Calu3 (cell line): ENCODE measurements at places on chromosomes 7 and 10. TPM values are rescaled to one million over a fixed set of nuclear protein-coding genes. Genes with fewer than 3 reads are reported as not detected.

DNA sequence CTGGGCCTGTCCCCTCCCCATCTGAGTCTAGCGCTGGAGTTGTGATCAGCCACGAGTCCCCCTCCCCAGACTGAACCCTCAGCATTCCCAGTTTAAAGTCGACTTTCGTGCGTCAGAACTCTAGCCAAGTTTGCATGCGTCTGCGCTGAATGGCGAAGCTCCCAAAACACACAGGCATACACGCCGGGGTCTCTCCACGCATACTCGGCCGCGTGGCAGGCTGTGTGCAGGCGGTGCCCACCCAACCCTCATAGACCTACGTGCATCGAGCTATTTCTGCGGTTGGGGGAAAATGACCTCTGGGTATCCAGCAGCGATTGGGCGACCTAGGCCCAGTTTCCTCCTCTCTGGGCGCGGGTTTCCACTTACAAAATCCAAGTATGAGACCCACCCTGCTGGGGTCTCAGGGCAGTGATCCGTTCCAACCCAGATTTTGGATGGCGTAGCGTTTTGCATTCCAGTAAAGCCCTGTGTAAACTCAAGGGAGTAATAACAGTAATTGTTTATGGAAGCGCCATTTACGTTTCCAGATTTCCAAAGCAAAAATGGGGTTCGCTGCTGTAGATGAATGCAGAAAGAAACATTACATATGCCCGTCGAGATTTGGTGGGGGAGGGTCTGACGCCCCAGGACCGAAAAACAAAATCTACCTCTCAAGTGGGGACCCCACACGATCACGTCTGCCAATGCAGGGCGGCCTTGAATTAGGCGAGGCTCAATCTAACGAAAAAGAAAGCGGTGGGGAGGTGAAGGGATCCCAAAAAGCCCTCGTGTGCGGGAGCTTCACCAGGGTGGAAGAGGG lies 2.0 kb upstream of the HMX3 start:
- peak overlapping the region; percentile 21 for H3K4me3 ChIP-seq
- no peaks in the 10 kb centered on the region for H3K36me3 ChIP-seq
- peaks cover 4% of the 10 kb centered on the region for H3K4me1 ChIP-seq

TUBAL3 gene
- not detected in 2 replicates for total RNA-seq

MAT1A gene
- not detected in 2 replicates for total RNA-seq

- peaks cover 25% of the 10 kb centered on the region for H3K4me1 ChIP-seq
- no peak for DNase-seq
- no peaks in the 10 kb centered on the region for H3K36me3 ChIP-seq
- no peak overlapping the region for H3K27ac ChIP-seq
- H3K27me3 ChIP-seq: no peaks in the 10 kb centered on the region
Measured at GRCh38 chr7:2777898-2778535, 66.1 kb downstream of the GNA12 start.

GRCh38 chr10:103504181-103504783 lies 10.8 kb downstream of the NEURL1 start:
- peaks cover 18% of the 10 kb centered on the region for H3K4me1 ChIP-seq
- peak; percentile 59 for DNase-seq
- peak overlapping the region; percentile 50 for H3K27ac ChIP-seq

- no peaks in the 10 kb centered on the region for H3K27me3 ChIP-seq
- H3K4me3 ChIP-seq: no peak overlapping the region
- no peak for DNase-seq
- H3K27ac ChIP-seq: no peak overlapping the region
Measured at GRCh38 chr7:92557249-92557648, 28.7 kb downstream of the RBM48 start.

- no peaks in the 10 kb centered on the region for H3K36me3 ChIP-seq
- H3K4me3 ChIP-seq: no peak overlapping the region
- H3K27me3 ChIP-seq: peaks cover 54% of the 10 kb centered on the region
- no peak for DNase-seq
- no peaks in the 10 kb centered on the region for H3K4me1 ChIP-seq
Measured at GRCh38 chr7:50147951-50148808, 55.1 kb upstream of the ZPBP start.

PAOX gene
- total RNA-seq: 1.4 and 2.9 TPM in 2 replicates

DNA sequence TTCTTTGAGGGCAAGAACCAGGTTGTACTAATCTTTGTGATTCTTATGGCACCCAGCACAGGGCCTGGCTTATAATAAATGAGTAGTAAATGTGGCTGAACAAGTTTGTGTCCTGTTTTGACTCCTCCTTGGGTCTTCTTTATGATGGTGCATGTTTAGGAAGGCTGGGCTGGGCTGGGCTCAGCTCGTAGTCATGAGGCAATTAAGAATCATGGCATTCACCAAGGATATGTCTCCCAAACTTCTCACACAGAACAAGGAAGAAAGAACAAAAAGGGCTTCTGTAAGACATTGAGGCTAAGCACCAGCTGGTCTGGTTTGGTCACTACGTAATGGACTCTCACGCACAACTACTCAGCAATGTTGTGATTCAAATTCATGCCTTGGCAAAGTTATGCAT lies 30.5 kb upstream of the YAE1 start:
- no peaks in the 10 kb centered on the region for H3K36me3 ChIP-seq
- H3K27me3 ChIP-seq: peaks cover 14% of the 10 kb centered on the region
- no peak overlapping the region for H3K4me3 ChIP-seq
- DNase-seq: no peak
- peaks cover 8% of the 10 kb centered on the region for H3K4me1 ChIP-seq
- no peak overlapping the region for H3K27ac ChIP-seq

ATP6V0A4 gene
- 5.6 and 7.7 TPM in 2 replicates for total RNA-seq

GRCh38 chr10:125016611-125017202 lies 74.8 kb downstream of the ZRANB1 start:
- H3K4me3 ChIP-seq: no peak overlapping the region
- no peaks in the 10 kb centered on the region for H3K27me3 ChIP-seq
- no peaks in the 10 kb centered on the region for H3K36me3 ChIP-seq
- H3K27ac ChIP-seq: no peak overlapping the region
- H3K4me1 ChIP-seq: no peaks in the 10 kb centered on the region

DNA sequence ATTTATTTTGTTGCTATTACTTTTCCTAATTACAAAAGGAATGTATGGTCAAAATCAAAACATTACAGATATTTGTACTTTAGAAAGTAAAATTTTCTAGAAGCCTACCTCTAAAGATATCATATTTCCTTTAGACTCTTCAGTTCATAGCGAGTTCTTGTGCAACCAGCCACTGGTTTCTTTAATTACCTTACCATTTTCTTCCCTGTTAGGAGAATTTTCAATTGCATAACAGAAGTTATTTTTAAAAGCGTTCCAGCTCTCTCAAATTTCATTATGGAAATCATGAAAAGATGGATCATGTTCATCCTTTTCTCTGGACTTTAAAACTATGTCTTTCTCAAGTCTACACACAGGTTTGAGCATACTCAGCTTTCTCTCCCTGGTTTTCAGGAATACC lies 5.0 kb upstream of the TRUB1 start:
- no peaks in the 10 kb centered on the region for H3K27me3 ChIP-seq
- peaks cover under 1% of the 10 kb centered on the region for H3K36me3 ChIP-seq
- H3K4me1 ChIP-seq: no peaks in the 10 kb centered on the region
- no peak overlapping the region for H3K4me3 ChIP-seq

- H3K27me3 ChIP-seq: no peaks in the 10 kb centered on the region
- H3K4me1 ChIP-seq: peaks cover 26% of the 10 kb centered on the region
- DNase-seq: no peak
- peaks cover 10% of the 10 kb centered on the region for H3K36me3 ChIP-seq
Measured at GRCh38 chr10:114824391-114824790, 2.8 kb downstream of the FHIP2A start.

GRCh38 chr7:85224171-85224570 lies 37.3 kb upstream of the SEMA3D start:
- DNase-seq: no peak
- no peaks in the 10 kb centered on the region for H3K27me3 ChIP-seq
- no peak overlapping the region for H3K27ac ChIP-seq
- no peak overlapping the region for H3K4me3 ChIP-seq
- H3K36me3 ChIP-seq: no peaks in the 10 kb centered on the region
- no peaks in the 10 kb centered on the region for H3K4me1 ChIP-seq

GRCh38 chr7:55539380-55539779 lies 32.9 kb downstream of the VOPP1 start:
- H3K27ac ChIP-seq: no peak overlapping the region
- H3K36me3 ChIP-seq: no peaks in the 10 kb centered on the region
- DNase-seq: no peak
- H3K27me3 ChIP-seq: no peaks in the 10 kb centered on the region

LEP gene
- not detected in 2 replicates for total RNA-seq

DNA sequence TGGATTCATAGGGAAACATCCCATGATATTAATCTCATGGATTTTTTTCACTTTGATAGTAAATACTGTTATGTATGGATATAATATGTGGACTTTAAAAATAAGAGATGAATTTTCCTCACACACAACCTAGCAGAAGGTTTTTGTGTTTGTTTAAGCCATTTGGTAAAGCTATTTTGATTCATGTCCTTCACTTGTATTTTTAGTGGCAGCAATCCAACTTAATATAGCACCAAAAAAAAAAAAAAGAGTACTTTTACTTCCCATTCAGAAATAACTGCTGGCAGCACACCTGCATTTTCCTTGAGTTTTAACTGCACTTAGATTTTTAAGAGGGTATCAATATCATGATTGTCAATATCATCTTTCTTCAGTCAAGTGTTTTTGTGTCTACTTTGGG lies 60.0 kb downstream of the MCMBP start:
- DNase-seq: no peak
- H3K27ac ChIP-seq: no peak overlapping the region
- H3K36me3 ChIP-seq: no peaks in the 10 kb centered on the region
- H3K4me3 ChIP-seq: no peak overlapping the region
- H3K27me3 ChIP-seq: no peaks in the 10 kb centered on the region

- no peak overlapping the region for H3K27ac ChIP-seq
- H3K4me3 ChIP-seq: no peak overlapping the region
- DNase-seq: no peak
- H3K27me3 ChIP-seq: no peaks in the 10 kb centered on the region
- H3K36me3 ChIP-seq: no peaks in the 10 kb centered on the region
- no peaks in the 10 kb centered on the region for H3K4me1 ChIP-seq
Measured at GRCh38 chr10:115996031-115996430, 277.0 kb downstream of the GFRA1 start.

TMEM270 gene
- 0.59 and 1.2 TPM in 2 replicates for total RNA-seq

DNA sequence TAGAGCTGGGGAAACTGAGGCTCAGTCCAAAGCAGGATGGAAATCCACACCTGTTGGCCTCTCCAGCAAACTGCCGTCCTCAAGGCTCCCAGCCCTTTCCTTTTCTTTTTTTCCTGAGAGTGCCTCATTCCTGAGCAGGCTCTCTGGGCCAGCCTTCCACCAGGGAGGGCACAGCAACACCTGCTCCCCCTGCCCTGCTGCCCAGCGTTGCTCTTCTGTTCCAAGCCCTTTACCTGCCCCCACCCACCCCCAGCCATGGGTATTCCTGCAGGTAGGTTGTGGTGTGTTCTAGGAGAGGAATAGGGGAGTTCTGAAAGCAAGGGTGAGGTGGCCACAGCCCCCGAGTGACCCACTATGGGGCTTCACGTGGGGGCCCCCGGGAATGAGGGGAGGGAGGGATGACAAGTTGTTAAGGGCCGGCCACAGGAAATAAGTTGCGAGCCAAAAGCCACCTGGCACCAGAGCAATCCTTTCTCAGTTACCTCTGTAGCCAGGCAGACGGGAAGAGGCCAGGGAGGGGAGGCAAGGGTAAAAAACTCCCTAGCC lies 19.3 kb downstream of the VSIR start:
- no peak overlapping the region for H3K27ac ChIP-seq
- no peak for DNase-seq
- H3K27me3 ChIP-seq: no peaks in the 10 kb centered on the region
- peaks cover 13% of the 10 kb centered on the region for H3K36me3 ChIP-seq
- no peaks in the 10 kb centered on the region for H3K4me1 ChIP-seq
- H3K4me3 ChIP-seq: no peak overlapping the region

- H3K27me3 ChIP-seq: no peaks in the 10 kb centered on the region
- no peak overlapping the region for H3K27ac ChIP-seq
- no peak for DNase-seq
- no peaks in the 10 kb centered on the region for H3K4me1 ChIP-seq
- H3K36me3 ChIP-seq: peaks cover 4% of the 10 kb centered on the region
Measured at GRCh38 chr7:66662646-66663264, 34.1 kb downstream of the KCTD7 start.

SORBS1 gene
- 2.8 and 4.0 TPM in 2 replicates for total RNA-seq

DNA sequence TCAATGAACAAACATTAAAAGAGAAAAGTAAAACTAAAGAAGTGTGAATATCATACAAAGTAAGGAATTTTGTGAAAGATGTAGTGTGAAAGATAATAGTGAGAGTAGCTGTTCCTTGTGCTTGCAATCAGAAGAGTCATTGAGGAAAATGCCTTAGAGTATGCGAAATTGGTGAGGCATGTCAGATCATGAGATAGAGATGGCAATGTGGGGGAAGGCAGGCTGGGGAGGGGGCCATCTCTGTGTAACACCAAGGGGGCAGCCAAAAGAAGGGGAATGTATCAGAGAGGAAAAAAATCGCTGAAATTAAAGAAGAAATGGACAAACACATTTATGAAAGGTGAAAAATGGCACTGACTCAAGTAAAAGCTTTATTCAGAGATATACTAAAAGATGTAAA lies 19.6 kb upstream of the PRKAR2B start:
- peaks cover 13% of the 10 kb centered on the region for H3K27me3 ChIP-seq
- no peaks in the 10 kb centered on the region for H3K4me1 ChIP-seq
- no peak for DNase-seq
- no peaks in the 10 kb centered on the region for H3K36me3 ChIP-seq

DNA sequence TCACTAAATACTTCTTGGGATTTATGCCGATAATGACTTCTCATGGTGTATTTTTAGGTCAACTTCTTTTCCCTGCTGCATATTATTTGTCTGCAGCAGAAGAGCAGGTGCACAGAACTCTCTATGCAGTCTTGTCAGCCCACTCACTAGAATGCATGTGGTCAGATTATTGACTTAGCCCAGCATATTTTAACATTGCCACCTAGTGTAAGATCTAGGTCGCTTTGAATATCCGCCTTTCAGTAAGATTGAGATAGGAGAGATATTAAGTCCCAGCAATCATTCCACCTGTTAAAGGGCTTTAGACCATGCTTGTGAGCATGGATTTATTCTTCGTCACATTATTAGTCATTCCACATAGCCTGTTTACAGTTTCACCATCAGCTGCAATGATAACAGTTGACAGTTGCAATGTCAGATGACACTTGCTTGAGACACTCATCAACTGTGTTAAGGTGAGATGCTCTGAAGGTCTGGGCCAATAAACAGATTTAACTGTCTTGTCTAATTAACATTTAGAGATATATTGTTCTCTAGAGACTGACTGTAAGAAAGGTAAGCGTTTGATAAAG lies 491.7 kb downstream of the ARL4A start:
- no peaks in the 10 kb centered on the region for H3K36me3 ChIP-seq
- H3K27ac ChIP-seq: no peak overlapping the region
- peaks cover 13% of the 10 kb centered on the region for H3K4me1 ChIP-seq
- H3K27me3 ChIP-seq: no peaks in the 10 kb centered on the region
- no peak for DNase-seq
- no peak overlapping the region for H3K4me3 ChIP-seq

DNA sequence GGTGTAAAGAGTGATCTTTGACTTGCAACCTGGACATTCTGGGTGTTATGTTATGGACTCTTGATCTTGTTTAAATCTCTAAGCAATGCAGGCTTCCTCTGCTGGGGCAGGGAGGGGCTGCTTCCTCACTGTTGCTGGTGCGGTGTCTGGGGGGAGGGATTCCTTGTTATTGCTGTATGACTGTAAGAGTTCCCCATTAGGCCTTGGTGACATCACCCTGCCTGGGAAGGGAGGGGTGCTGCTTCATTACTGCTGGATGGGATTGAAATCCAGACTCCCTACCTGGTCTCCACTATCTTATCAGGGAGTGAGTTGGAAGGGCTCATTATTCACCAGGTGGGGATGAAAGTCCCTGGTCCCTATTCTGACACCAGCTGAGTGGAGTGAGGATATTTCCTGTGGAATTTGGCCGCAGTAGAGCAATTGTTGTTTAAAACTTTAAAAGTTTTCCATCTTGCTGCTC lies 8.8 kb downstream of the OGDH start:
- H3K36me3 ChIP-seq: peaks cover 33% of the 10 kb centered on the region
- no peaks in the 10 kb centered on the region for H3K27me3 ChIP-seq
- peak overlapping the region; percentile 53 for H3K27ac ChIP-seq
- H3K4me3 ChIP-seq: no peak overlapping the region
